ENCODE measurements at places on chromosomes 7 and 10. TPM values are rescaled to one million over a fixed set of nuclear protein-coding genes. Genes with fewer than 3 reads are reported as not detected.

VENTX gene
- total RNA-seq = 1.5 TPM

HSPA14 gene
- 26.3 TPM for total RNA-seq

- no peak for DNase-seq
Measured at GRCh38 chr10:19412531-19412930, 363.9 kb downstream of the MALRD1 start.

DNA sequence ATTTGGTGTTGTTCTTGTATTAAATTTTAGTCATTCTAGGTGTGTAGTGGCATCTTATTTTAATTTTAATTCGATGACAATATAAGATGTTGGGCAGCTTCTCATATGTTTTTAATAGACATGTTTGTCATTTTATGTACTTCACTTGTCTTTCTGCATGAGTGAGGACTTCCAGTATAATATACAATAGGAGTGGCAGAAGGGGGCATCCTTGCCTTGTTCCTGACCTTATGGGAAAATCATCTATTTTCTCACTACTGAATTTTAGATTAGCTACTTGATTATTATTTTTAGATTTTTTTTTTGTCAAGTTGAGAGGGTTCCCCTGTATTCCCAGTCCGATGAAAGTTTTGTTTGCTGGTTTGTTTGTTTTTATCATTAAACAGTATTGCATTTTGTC lies 495.2 kb upstream of the GRM3 start:
- DNase-seq = no peak

DNA sequence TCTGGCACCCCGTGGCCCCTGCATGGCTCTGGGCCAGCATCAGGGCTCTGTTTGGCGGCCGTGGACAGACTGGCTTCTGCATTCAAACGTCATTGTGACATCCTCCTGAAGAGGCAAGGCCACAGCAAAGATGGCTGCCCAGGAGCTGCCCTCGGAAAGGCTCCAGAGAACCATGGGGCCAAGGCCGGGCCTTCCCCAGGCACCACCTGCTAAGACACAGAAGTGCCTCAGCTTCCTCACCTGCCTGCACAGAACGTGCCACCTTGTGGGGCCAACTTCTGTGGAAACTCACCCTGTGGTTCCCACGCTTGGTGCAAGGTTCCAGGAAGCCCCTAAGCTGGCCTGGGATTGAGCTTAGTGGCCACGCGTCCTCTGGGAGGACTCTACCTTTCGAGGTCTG lies 396.9 kb downstream of the PTPRN2 start:
- no peak for DNase-seq

GRCh38 chr10:69939481-69939880 lies 113.2 kb upstream of the MACROH2A2 start:
- no peak for DNase-seq

DNA sequence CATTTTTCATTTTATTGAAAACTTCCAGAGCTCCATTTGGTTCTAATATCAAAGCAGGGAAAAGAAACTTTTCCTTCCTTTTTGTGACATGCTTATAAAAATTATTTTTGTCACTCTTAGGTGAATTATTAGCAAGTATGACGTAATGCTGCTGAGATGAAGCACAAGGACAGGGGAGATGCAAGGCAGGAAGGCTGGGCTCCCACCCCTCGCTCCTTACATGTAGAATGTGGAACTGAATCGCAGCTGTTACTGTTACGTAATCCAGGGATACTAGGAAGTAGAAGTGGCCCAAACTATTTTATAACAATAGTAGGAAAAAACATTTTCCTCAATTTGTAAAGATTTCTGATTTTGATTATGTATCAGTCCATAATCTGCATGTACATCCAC lies 17.1 kb upstream of the GTPBP4 start:
- DNase-seq = no peak

DNA sequence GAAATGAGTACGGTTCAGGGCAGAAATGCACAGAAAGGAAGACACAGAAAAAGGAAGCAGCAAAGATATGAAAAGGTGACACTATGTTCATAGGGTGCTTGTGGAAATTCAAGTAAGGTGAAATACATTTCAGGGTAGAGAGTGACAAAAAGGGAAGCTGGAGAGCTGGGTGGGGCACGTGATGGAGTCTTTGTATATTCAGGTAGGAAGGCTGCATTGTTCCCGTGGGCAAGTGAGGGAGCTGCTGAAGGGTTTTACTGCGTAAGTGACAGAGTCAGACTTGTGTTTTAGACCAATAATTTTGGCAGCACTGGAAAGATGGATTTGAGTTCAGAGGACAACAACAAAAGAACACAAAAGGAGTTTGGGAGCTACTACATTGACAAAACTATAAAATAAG lies 35.3 kb upstream of the ANK3 start:
- no peak for DNase-seq

GRCh38 chr7:132422502-132423111 lies 153.7 kb downstream of the PLXNA4 start:
- no peak for DNase-seq

- DNase-seq = no peak
Measured at GRCh38 chr7:72020311-72020710, 391.8 kb downstream of the CALN1 start.

DNA sequence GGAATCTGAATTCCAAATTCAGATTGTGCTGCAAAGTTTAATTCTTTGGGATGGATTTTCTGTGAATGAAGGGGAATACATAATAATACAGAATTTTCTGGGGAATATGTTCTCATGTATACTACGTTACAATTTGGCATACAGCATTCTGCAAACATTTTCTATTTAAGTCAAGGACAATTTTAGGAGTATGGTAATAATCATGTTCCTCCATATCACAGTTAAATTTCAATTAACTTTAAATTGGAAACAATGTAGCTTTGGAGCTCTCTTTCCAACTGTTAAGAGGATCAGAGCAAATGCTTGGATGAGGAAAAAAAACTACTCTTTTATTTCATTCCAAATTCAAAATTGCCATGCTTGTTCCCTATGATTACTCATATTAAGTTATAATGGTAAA lies 217.5 kb downstream of the JAZF1 start:
- no peak for DNase-seq

Measured in ascending aorta (tissue), 2 donors.